IMR-90 (cell line): ENCODE measurements at places on chromosomes 13 and 19. TPM values are rescaled to one million over a fixed set of nuclear protein-coding genes. Genes with fewer than 3 reads are reported as not detected.

ZNF808 gene
- 19.9 and 22.8 TPM in 2 replicates for total RNA-seq

PEG3 gene
- not detected in 2 replicates for total RNA-seq

N4BP2L1 gene
- total RNA-seq, result 0.18 and 0.28 TPM in 2 replicates

NLRP4 gene
- total RNA-seq, result not detected in 2 replicates

RGS9BP gene
- 0.18 and 0.28 TPM in 2 replicates for total RNA-seq

GRCh38 chr13:42926555-42926954 lies 65.5 kb downstream of the EPSTI1 start:
- no peak for DNase-seq

DNA sequence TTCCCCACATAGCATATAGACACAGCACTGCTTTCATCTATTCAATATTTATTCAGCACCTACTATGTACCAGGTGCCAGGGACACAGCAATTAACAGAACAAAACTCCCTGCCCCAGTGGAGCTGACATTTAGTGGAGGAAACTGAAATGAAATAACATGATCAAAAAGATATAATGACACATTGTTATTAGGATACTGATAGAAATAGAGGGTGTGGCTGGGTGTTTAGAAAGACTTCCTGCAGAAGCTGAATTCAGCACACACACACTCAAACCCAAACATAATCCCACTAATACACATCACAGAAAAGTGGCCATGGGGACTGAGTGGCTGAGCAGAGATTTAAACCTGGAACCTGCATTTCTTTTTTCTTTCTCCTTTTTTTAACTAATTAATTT lies 3.8 kb upstream of the CDC37 start:
- no peak for DNase-seq

GRCh38 chr13:106098778-106099177 lies 436.7 kb downstream of the EFNB2 start:
- DNase-seq, result no peak

DNA sequence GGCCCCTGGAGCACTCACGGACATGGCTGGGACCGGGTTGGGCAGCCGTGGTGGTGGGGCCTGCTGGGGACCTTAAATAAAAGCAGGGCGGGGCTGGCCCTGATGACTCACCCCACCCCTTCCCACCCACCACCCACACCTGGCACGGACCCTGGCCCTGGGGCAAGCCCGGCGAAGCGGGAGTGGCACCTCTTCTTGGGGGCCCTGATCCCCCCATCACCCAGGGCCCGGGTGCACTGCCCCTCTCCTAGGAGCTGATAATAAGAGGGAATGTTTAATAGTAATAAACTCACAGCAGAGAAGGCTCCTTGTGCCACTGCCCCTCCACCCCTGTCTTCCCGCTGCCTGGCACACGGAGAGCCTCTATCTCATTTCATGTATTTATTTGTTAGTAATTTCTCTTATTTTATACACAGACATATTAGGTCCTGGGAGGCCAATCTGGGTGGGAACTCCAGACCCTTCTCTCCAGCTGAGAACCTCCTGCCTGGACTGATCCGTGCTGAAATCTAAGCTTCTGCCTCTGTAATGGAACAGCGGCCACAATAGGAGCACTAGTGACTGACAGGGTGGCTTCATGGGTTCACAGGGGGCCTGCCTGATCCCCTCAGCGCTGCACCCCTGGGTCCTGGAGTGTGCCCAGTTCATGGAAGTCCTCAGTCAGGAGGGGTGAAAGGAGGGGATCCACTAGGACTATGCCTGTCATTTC lies at the start of gene LGALS7:
Gene LGALS7 (minus strand): TSS at position 49 of the 709 bp plus-strand sequence. CDS start 25 bp downstream, at position 24.
- no peak for DNase-seq

GRCh38 chr19:2540646-2541454 lies 64.9 kb downstream of the GADD45B start:
- DNase-seq, result peak; percentile 97

DNA sequence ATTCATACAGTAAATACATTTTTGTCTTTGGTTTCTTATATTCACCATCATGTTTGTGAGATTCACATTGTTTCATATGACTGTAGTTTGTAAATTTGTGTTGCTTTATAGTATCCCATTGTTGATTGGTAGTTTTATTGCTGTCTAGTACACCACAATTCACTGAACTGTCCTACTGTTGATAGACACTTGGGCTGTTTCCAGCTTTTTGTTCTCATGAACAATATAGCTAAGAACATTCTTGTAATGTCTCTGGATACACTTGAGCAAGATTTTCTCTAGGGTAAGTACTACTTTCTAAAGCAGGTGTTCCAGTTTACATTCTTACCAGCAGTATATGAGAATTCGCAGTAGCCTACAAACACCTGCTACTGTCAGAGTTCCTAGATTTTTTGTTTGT lies 37.8 kb downstream of the SKA3 start:
- no peak for DNase-seq

- DNase-seq, result peak; percentile 28
Observed at GRCh38 chr13:31774186-31774750, 34.9 kb downstream of the RXFP2 start.

- no peak for DNase-seq
Observed at GRCh38 chr19:55358943-55359908, 3.8 kb downstream of the GARIN5B start.

DNA sequence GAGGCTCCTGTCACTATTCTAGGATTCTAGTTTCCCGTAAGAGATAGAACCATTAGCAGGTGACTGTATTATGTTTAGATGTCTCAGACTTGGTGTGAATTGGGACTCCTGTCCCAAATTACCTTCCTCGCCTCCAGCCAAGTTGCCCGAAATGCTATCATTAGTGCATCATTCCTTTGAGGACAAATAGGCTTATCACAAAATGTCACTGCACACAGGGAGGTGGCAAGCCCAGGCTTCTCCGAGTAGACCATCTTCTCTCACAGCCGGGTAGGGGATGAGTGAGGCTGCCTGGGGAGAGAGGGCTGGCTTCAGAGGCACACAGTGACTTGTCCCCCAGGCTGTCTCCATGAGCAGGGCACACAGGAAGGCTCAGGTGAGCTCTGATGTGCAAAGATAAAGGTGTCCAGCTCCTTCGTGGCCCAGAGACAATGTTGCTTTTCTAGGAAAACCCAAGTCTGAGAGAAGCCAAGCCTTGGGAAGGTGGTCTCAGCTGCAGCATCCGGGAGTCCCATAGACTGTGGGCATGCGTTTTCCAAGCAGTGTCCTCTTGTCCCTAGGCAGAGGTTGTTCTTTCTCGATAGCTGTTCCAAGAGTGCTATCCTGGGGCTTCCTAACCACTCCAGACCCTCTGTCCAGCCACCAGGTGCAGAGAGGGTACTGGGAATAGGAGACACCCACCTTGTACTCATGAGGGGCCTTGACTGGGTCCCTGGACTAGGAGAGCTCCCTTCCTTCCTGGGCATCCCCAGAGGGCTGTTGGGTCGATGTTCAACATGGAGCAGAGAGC lies 163.1 kb upstream of the TSHZ3 start:
- no peak for DNase-seq

DNA sequence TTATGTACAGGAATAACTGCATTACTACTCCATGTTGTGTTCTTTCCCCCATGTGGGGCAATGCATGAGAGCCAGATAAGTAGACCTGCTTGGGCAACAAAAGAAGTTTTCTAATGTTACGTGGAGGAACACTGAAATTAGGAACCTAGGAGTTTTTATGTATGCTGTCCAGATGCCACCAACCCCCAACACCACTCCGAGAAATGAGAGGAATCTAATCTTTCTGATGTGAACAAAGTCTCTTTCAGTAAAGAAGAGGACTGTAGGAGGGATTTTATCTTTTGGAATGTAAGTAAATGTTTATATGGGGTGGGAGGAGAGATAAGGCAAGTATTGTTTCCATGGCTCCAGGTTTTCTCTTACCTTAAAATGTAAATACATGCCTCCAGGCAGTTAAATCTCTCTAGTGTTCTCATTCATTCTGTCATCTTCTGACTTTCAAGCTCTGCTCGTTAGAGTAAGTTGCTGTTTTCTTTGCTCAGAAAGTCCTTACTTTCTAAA lies 820.6 kb downstream of the PCDH17 start:
- DNase-seq, result no peak

GRCh38 chr19:41123716-41124294 lies 9.6 kb downstream of the CYP2F1 start:
- no peak for DNase-seq
